Activated T-helper 1 cell treated with anti-CD3 and anti-CD28 coated beads, Interleukin-2, amount 50 U/mL, for 16 hours (primary cell): ENCODE measurements at places on chromosomes 3 and 15.

- DNase-seq, result no peak
Observed at GRCh38 chr3:112721231-112721630, 80.3 kb upstream of the CCDC80 start.

GRCh38 chr15:101180620-101181307 lies 71.1 kb downstream of the CHSY1 start:
- DNase-seq, result no peak

DNA sequence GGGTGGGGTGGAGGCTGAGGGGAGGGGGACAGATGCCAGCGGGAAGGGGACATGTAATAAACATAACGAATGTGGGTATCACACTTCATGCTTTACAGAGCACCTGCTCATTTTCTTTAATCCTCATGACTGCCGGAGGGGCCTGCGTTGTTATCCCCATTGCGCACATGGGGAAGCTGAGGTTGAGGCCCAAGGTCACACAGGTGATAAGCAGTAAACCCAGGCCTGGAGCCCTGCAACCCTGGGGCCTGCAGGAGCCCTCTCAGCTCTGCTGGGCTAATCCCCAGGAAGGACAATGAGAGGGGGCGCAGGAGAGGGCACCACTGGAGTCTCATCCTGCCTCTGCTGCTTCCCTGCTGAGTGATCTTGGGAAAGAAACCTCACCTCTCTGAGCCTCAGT lies 64.3 kb downstream of the MEGF11 start:
- DNase-seq, result no peak

GRCh38 chr3:59788133-59788532 lies 738.3 kb upstream of the CFAP20DC start:
- no peak for DNase-seq

GRCh38 chr3:69189487-69189886 lies 67.1 kb upstream of the LMOD3 start:
- no peak for DNase-seq

DNA sequence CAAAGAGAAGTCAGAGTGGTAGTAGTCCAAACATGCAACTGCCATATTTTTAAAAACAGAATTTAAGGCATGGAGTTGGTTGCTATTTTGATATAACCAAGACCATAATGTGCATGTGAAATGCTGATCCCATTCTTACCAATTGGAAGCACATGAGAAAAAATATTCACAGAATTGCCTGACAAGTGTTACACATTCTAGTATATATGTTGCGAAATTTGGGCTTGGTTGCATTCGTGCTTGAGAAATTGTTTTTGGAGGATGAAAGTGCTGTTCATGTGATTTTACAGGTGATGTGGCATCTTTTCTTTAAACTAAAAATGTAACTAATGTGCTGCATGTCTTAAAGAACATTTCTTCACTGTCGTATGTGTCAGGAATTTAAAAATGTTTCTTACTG lies 199.7 kb downstream of the CHL1 start:
- DNase-seq, result no peak

DNA sequence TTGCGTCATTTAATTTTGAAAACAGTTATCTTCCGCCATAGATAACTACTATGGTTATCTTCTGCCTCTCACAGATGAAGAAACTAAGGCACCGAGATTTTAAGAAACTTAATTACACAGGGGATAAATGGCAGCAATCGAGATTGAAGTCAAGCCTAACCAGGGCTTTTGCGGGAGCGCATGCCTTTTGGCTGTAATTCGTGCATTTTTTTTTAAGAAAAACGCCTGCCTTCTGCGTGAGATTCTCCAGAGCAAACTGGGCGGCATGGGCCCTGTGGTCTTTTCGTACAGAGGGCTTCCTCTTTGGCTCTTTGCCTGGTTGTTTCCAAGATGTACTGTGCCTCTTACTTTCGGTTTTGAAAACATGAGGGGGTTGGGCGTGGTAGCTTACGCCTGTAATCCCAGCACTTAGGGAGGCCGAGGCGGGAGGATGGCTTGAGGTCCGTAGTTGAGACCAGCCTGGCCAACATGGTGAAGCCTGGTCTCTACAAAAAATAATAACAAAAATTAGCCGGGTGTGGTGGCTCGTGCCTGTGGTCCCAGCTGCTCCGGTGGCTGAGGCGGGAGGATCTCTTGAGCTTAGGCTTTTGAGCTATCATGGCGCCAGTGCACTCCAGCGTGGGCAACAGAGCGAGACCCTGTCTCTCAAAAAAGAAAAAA lies 1.2 kb downstream of the B2M start:
- no peak for DNase-seq

DNA sequence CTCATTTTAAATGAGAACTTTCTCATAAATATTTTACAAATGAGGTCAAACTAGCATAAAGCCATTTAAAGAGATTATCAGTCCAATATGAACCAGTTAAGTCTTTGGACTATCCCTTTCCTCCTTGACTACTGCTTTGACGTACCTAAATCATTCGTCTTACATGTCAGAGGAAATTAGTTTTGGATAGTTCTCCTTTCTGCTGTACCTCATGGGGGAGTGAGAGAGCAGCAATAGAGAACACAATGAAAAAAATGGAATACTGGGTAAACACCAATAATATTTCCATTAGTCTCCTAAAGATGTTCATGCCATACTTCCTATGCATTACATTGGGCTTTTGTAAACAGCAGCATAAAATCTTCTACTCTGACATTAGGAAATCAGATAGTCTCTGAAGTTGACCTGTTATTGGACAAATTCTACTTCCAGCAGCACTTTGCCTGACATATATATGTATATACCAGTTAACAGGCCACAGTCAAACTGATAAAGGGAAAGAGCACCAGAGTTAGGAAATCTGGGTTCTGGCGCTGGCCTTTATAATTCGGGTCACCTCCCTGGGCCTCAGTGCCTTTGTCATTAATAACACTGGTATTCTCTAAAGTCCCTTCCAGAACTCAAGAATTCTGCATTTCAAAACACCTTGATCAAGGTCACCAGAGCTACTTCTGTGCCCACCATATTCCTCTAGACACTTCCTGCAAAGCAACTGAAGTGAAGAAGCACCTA lies 26.8 kb downstream of the TIMMDC1 start:
- DNase-seq, result no peak

DNA sequence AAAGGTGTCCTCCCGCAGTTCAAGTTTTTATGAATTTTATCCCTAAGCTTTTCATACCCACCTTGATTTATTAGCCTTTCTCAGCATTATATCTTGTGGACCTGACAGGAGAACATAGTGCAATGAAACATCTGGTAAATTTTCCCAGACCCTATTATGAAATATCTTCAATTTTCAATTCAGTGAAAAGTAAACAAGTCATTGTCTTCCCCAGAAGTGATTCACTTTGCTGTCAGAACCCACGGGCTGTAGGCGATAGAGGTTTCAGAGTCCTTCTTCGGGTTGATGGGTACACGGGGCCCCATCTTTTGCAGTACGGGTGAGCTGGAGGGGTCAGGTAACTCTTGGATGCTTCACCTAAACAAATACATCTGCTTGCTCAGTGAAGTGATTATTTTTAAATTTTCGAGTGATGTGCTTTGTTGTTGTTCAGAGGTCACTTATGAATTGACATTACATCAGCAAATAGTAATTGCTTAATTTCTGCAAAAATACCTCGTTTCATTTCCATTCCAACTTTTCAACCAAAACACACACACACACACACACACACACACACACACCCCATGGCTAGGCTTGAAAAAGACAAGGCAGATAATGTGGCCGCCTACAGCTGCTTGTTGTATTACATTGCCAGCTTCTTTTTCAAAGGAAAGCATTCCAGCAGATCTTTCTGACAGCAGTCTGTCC lies 102.9 kb downstream of the SEMA6D start:
- DNase-seq, result no peak
